ENCODE measurements at places on chromosomes 2 and 18.

DNA sequence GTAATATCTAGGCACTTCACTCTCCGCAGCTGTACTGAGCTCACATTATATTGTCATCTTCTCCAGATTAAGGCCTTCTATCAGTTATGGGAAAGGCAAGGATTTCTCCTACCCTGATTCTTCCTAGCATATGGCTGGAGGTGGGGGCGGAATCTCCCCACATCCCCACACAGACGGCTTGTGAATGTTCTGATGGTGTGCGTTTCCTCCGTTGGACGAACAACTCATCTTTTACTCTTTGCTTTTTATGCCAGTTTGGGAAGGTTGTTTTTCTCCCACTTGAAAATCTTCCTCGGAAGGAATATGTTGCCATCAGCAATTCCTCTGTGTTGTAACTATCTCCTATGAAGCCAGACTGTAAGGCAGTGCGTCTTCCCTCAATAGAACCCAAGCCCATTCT is 24.3 kb downstream of the KLHL29 start:
- no peak for DNase-seq

- DNase-seq, result no peak
Observed at GRCh38 chr18:11906926-11907874, 917 bp downstream of the MPPE1 start.

- DNase-seq, result no peak
Observed at GRCh38 chr2:206824993-206825392, 59.6 kb downstream of the FASTKD2 start.

- DNase-seq, result no peak
Observed at GRCh38 chr2:65464604-65465003, 32.2 kb upstream of the SPRED2 start.

GRCh38 chr2:241812730-241813643 is 4.0 kb downstream of the NEU4 start:
- no peak for DNase-seq

DNA sequence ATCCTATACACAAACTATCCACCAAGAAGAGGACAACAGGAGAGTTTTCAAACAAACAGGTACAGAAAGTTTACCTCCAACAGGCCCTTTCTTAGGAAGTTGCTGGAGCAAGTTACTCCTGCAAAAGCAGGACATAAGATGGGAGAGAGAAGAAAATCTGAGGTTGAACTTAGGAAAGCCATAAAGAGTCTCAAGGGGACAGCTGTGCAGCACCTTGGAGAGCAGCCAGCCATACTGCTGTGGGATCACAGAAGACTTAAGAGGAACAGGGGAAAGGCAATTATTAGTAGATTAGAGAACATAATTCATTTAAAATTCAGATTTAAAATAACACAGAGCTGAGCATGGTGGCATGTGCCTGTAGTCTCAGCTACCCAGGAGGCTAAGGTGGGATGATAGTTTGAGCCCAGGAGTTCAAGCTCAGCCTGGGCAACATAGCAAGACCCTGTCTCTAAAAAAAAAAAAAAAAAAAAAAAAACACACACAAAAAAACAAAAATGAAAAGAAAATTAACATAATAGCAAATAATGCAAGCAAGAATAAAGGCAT is 148.1 kb upstream of the SIX3 start:
- DNase-seq, result no peak

DNA sequence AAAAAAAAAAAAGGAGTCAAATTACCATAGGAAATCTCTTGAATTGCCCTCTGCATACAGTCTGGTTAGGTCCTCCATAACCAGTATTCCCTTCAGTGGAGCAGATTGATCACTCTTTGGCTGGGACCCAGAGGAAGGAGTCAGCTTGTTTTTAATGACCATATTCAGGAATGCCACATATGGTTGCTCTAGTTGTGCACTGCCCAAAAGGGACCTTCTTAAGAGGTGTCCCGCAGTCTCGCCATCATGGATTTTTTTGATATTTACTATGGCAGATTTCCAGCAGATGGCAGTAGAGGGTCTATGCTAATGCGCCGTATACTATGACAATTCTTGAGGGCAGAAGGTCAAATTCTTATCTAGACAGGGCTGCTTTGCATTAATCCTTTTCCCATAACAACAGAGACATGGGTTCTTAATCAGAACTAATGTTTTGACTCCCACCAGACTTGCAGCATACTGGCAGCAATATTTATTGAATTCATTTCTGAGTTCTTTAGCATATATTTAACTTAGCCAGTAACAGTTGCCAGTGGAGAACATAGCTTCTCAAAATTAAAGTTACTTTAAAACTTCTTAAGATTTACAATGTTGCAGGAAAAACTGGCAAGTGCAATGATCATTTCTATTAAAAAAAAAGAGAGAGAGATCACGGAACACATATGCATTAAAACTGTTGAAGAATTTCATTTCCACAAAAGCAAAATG is 31.8 kb upstream of the INPP4A start:
- DNase-seq, result peak; percentile 43

DNA sequence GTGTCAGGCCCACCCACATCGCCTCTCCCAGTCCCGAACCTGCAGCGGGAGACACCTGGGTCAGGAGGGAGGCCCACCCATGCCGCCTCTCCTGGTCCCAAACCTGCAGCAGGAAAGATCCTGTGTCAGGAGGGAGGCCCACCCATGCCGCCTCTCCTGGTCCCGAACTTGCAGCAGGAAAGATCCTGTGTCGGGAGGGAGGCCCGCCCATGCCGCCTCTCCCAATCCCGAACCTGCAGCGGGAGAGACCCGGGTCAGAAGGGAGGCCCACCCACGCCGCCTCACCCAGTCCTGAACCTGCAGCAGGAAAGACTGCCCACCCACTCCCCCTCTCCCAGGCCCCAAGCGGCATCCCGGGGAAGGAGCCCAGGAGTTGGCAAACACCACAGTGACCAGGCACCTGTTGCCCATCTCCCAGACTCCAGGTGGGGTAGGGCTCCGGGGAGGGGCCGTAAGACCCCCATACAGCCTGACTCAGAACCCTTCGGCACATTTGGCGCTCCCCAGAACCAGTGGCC is 7.8 kb downstream of the SLC66A2 start:
- DNase-seq, result no peak
